Retina (tissue), 1 donor: ENCODE measurements at places on chromosomes 2 and 18.

- DNase-seq: no peak
These were observed 34.4 kb downstream of the PLEKHA3 start for GRCh38 chr2:178514664-178515063.

DNA sequence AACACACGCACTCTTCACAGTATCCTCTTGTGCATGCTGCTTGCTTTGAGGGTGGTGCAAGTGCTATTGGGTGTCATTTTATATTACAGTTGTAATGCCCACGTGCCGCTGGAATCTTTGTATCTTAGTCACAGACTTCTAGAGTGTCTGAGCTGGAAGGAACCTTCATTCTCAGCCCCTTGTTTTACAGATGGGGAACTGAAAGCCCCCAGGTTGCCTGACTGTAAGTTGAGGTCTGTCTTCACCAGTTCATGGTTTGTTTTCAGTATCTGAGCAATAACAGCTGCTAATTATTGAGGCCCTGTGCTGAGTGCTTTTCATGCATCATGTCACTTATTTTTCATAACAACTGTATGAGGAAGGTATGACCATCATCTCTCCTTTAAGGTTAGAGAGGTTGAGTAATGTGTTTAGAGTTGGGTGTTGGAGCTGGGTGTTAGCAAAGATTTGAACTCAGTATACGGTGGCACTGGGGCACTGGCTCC is 77.0 kb downstream of the PRKCE start:
- DNase-seq: no peak

DNA sequence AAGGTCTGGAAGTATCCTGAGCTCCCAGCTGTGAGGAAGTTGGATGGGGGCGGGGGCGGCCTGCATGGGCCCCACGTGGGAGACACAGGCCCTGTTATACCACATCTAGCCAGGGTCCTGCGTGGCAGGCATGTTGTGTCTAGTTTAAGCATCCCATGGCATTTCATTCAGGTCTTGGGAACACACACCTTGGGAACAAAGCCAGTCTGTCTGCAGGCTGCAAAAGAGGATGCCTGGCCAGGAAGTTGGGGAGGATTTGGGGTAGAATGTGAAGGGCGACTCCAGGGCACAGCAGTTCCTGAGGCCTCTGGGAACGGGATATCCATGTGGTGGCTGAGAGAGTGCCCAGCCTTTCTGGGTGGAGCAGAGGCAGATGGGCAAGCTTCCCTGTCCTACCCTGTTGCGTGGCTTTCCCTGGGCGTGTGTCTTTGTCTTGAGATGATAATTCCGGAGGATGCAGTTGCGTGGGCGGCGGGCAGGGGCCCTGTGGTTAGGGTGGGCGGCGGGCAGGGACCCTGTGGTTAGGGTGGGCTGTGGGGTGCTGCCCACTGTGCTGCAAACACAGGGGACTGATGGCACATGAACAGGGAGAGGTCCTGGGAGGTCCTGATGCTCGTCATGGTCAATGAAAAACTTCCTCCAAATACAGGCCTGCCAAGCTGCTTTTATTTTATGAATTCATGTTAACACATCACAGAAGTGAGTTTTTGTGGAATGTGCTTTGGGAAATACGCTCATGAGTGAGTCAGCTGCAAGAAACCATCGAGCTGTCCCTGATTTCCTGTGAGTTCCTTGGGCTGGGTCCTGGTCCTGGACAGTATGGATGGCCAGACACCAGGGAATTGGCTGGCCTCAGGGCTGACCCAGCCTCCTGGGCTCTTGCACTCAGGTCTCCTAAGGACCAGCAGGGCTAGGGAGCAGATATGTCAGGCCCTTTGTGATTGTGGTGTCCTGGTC is 90.0 kb upstream of the HS6ST1 start:
- DNase-seq: no peak

DNA sequence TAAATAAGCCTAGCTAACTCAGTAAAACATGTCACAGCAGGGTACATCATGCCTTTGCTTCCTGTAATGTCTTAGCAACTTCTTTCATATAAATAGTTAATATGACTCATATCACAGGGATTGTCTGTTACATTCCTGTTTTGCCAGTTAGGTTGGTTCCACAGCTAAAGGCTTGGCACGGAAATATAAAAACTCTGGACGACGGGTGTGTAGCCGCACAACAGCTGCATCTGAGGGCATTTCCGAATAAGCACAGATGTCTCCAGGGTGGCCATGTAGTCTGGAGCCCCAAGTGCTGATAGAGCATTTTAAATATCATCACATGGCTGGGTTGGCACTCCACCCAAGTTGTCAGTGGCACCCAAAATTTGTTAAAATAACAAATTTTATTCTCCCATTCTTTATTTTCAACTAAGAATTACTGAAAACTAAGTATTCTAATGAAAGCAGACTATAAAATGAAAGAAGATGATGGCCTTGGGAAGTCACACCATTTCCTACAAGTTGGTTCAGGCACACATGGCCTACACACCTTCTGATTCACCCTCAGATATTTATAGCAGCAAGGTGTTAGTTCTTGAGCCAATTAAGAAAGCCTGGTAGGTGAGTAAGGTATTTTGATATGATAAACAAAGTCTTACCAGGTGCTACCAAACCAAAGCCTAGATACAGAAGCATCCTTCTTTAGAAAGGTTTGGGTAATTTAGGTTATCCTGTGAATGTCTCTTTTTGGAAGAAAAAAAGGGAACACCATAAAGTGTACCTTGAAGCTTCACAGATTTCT is 61.8 kb upstream of the STK17B start:
- DNase-seq: no peak

- DNase-seq: no peak
These were observed 74.3 kb downstream of the GTF3C3 start for GRCh38 chr2:196725218-196725617.

DNA sequence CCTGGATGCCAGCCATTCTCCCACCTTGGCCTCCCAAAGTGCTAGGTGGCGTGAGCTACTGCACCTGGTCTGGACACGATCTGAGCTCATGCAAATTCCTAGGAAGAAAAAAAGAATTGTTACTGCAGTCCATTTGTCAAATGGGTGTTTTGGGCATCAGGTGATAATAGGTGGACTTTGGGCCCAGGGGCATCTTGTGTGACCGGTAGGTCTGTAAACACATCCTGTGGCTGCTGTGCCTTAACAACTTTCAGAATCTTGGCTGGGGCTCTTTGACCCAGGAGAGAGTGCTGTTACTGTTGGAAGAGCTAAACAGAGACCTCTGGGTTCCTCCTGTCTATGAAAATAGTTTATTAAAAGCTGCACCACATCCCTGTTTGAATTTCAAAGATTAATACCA is 34.9 kb upstream of the TFCP2L1 start:
- no peak for DNase-seq

GRCh38 chr2:203905656-203906055 is 30.9 kb upstream of the ICOS start:
- no peak for DNase-seq

GRCh38 chr2:58466804-58467203 is 225.7 kb upstream of the FANCL start:
- DNase-seq: no peak

DNA sequence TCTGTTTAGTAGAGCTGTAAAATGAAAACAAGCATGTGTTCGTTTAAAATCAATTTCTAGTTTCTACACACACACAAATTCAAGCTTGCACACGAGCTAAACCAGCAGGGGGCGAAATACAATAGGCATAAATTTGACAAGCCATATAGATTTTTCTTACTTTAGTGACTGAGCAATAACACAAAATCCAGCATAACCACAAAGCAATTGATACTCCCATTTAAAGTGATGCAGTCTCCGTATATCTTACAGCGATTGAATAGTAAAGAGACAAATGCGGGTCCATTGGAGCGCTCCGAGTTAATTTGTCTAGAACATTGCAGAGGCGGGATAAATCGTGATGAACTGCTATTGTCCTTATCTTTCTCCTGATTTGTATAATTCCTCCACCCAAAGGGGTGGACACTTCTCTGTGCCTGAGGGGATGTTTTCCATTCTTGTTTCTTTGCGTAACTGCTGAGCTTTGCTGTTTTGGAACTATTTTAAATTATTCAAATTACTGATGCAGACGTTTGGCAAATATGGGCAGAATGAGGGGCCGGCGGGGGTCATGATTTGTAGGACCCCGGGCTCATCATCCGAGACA is 1.2 kb upstream of the AFTPH start:
- peak; percentile 84 for DNase-seq

DNA sequence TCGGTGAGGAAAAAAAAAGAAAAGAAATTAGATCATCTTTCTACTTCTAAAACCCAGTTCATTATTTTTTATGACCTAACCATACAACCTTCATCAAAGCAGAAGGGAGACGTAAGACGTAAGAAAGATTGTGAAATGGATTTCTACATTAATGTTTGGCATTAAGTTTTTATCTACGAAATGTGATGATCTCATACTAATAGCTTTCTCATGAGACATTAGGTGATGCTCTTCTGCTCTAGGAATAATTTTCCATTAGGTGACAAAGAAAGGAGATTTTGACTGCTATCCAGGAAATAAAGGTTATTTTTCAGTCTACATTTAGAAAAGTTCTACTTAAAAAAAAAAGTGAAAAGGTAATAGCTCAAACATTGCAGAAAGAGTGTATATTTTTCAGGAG is 748.6 kb downstream of the ERBB4 start:
- no peak for DNase-seq

- no peak for DNase-seq
These were observed 247.1 kb downstream of the MYCN start for GRCh38 chr2:16187482-16187817.

GRCh38 chr2:207239754-207240494 is 74.2 kb upstream of the KLF7 start:
- no peak for DNase-seq

- DNase-seq: no peak
These were observed 198.8 kb downstream of the KCNS3 start for GRCh38 chr2:18077231-18077630.

DNA sequence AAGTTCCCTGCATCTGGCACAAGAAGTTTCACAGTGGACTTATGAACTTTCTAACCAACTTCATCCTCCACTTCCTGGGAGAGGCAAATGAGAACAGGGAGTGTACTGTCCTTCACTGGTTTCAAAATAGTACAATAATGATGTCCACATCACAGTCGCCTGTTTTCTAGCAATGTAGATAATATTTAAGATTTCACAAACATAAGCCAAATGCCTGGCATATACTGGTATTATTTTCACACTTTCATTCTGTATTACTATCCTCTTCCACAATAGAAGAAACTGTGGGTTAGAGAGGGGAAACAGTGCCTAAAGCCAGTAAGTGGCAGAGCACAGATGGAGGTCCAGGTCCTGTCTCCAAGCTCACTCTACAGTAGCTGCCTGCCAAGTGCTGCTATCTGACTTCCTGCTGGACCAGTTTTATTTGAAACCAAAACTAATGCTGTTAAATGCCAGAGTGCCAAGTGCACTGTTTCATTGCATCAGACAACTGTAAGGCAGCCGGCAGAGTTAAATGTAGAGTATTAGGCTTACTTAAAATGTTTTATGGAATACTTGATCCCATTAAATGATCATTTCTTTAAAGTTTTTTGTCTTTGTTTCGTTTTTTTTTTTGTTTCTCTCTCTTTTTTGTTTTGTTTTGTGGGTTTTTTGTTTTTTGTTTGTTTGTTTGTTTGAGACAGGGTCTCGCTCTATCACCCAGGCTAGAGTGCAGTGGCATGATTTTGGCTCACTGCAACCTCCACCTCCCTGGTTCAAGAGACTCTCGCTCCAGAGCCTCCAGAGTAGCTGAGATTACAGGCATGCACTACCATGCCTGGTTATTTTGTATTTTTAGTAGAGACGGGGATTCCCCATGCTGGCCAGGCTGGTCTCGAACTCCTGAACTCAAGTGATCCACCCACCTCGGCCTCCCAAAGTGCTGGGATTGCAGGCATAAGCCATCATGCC is 15.1 kb downstream of the COBLL1 start:
- no peak for DNase-seq

DNA sequence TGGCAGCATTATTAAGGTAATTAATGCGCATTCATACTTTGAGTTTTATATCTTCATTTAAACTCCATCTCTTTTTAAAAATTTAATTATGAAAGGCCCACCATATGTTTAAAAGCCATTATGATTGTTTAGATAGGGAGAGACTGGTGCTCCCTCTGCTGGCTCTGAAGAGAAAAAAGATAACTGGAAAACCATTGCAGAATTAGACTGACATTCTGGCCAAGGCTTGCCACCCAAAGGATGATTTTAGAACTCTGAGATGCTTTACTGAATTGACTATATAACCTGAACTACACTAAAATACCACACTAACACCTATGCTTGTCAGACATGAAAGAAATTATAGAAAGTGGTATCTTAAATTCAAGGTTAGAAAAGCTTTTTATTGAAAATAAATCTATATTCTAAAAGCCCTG is 127.6 kb upstream of the SPOPL start:
- DNase-seq: peak; percentile 22

GRCh38 chr2:234633581-234634230 is 136.8 kb upstream of the ARL4C start:
- DNase-seq: no peak

DNA sequence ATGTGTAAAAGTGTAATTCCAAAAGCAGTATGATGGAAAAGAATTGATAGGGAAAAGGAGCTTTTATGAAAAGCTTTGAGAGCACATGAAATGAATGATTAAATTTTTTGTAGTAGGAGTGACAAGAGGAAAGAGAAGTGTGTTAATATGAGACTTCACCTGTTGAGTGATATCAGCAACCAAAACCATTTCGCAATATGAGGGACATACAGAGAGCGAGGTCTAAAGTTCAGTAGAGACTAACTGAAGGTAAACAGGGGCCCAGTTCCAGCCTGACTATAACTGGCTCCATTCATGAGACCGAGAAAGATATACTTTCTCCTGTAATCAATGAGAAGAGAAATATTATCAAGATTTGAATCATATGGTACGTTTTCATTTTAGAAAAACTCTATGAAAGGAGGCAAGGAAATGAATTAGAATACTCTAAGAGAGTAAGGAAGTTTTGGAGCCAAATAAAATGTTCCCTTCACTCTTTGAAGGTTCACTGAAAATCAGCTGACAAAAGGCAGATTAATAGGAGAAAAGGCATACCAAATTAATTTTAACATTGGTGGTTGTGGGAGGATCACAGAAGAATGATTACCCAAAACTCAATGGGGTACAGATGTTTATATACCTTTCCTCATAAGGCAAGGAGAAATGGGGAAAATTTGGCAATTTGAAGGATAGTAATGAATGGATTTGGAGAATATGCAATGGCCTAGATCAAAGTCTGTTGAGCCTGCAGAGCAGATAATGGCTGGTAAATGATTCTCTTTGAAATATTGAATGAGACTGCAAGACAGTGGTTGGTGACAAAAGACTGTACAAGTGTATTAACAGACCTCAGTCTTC is 932.2 kb downstream of the TDRD15 start:
- no peak for DNase-seq
